ENCODE measurements at places on chromosomes 5 and 9. TPM values are rescaled to one million over a fixed set of nuclear protein-coding genes. Genes with fewer than 3 reads are reported as not detected.

The MOB3B gene
- 1.4 TPM for total RNA-seq

GRCh38 chr5:60992871-60993270 lies 47.9 kb downstream of the NDUFAF2 start:
- no peak for DNase-seq

GRCh38 chr9:114004221-114004716 lies 73.8 kb downstream of the AMBP start:
- DNase-seq, result peak; percentile 90

The NSG2 gene
- total RNA-seq, result 0.18 TPM

GRCh38 chr9:85510830-85511504 lies 230.8 kb downstream of the AGTPBP1 start:
- DNase-seq, result peak; percentile 62

The SKP2 gene
- total RNA-seq, result 52.5 TPM

The CD180 gene
- 0.66 TPM for total RNA-seq

GRCh38 chr5:138967791-138968448 lies 92.8 kb upstream of the LRRTM2 start:
- DNase-seq, result no peak

The ZNG1F gene
- total RNA-seq, result 5.6 TPM

DNA sequence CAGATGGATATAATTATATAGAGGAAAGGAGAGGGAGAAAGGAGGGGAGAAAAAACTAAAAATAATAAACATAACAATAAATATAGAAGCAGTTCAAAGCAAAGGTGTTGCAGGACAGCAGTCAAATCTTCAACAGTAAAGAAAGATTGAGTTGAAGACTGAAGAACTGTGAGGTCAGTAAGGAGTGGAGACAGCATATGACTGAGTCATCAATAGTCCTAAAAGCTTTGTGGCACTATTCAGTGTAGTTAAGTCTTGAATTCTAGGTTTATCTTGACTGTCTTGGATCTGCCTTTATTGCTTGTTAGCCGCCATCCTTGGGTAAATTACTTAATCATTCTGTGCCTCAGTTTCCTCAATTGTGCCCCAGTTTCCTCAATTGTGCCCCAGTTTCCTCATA lies 137.0 kb downstream of the MRPS30 start:
- DNase-seq, result no peak

- peak; percentile 84 for DNase-seq
Measured at GRCh38 chr5:172437445-172438318, 16.6 kb downstream of the SH3PXD2B start.

- no peak for DNase-seq
Measured at GRCh38 chr5:154758977-154759376, 3.8 kb downstream of the LARP1 start.
